Adrenal gland (tissue), 19 donors: ENCODE measurements at places on chromosomes 7 and 10. TPM values are rescaled to one million over a fixed set of nuclear protein-coding genes. Genes with fewer than 3 reads are reported as not detected.

LRWD1 gene
- 22.9 TPM for polyA plus RNA-seq

APBB1IP gene
- 4.8 TPM for polyA plus RNA-seq

MMRN2 gene
- 9.5 TPM for polyA plus RNA-seq

MYO1G gene
- 1.0 TPM for polyA plus RNA-seq

CREM gene
- polyA plus RNA-seq, result 136 TPM

LIPK gene
- not detected for polyA plus RNA-seq

HABP2 gene
- not detected for polyA plus RNA-seq

NEUROD6 gene
- not detected for polyA plus RNA-seq

PCDH15 gene
- polyA plus RNA-seq, result 2.7 TPM

LHFPL3 gene
- polyA plus RNA-seq, result not detected

CPXM2 gene
- polyA plus RNA-seq, result 4.3 TPM

LIPJ gene
- not detected for polyA plus RNA-seq

THSD7A gene
- 1.2 TPM for polyA plus RNA-seq

PHKG1 gene
- polyA plus RNA-seq, result 5.8 TPM

MRPS33 gene
- 156 TPM for polyA plus RNA-seq
